ENCODE measurements at places on chromosomes 16 and 17. TPM values are rescaled to one million over a fixed set of nuclear protein-coding genes. Genes with fewer than 3 reads are reported as not detected.

DNA sequence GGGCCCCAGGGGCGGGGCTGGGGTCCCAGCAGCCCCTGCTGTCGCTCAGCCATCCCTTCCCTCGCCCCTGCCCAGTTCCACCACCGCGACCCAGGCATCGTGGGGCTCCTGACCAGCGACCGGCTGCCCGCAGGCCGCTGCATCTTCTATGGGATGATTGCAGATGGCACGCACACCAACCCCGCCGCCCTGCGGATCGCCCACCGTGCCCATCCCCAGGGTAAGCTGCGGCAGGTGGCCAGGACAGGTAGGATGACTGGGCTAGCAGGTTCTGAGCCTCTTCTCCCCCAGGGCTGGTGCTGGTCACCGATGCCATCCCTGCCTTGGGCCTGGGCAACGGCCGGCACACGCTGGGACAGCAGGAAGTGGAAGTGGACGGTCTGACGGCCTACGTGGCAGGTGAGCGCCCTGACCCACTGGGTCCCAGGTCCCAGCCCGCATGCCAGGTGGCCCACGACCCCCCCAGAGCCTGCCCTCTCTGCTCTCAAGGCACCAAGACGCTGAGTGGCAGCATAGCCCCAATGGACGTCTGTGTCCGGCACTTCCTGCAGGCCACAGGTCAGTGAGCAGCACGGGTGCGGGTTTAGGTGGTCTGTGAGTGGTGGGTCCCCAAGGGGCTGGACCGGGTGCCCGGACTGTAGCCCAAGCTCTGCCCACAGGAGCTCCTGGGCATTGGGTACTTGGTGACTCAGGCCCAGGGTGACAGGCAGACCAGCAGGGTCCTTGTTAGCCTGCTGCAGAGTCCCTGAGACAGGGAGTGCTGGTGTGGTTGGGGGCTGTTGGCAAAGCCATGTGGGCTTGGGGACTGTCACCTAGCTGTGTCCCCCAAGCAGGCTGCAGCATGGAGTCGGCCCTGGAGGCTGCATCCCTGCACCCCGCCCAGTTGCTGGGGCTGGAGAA is 2.8 kb downstream of the CEMP1 start:
- DNase-seq, result no peak

GRCh38 chr17:43974382-43975266 is 20.9 kb upstream of the PYY start:
- no peak for DNase-seq

DNA sequence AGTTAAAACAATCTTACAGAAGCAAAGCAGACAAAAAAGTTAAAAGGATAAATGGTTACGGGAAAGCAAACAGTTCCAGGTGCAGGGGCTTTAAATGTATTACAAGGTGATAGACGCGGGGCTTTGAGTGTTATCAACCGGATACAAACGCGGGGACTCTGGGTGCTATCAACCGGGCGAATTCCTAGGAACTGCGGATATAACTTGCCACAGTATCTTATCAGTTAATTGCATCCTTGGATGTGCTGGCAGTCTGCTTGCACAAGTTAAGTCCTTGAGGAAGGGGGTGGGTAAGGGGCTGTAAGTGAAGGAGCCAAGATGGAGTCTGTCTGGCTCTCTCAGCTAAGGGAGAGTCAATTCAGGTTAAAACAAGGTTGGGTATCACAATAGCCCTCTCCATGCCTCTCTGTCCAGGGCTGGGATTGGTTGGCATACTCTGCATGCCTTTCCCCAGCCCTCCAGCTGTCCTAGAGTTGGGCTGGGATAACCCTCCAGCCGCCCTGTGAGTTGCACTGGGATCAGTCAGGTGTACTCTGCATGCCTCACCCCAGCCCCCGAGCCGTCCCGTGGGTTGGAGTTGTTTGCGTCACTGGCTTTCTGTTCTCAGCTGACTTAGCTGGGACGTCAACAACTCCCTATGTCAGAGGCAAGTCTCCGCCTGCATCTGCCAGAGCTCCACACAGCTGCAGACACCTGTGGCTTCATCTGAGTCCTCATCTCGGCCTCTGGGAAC is 40.9 kb downstream of the TMEM235 start:
- DNase-seq, result peak; percentile 62

Gene TBC1D3I
- not detected for total RNA-seq

- peak; percentile 12 for DNase-seq
Observed at GRCh38 chr17:76004750-76005262, 4.2 kb downstream of the CDK3 start.

- DNase-seq, result no peak
Observed at GRCh38 chr16:57956270-57956808, 14.6 kb downstream of the CNGB1 start.

DNA sequence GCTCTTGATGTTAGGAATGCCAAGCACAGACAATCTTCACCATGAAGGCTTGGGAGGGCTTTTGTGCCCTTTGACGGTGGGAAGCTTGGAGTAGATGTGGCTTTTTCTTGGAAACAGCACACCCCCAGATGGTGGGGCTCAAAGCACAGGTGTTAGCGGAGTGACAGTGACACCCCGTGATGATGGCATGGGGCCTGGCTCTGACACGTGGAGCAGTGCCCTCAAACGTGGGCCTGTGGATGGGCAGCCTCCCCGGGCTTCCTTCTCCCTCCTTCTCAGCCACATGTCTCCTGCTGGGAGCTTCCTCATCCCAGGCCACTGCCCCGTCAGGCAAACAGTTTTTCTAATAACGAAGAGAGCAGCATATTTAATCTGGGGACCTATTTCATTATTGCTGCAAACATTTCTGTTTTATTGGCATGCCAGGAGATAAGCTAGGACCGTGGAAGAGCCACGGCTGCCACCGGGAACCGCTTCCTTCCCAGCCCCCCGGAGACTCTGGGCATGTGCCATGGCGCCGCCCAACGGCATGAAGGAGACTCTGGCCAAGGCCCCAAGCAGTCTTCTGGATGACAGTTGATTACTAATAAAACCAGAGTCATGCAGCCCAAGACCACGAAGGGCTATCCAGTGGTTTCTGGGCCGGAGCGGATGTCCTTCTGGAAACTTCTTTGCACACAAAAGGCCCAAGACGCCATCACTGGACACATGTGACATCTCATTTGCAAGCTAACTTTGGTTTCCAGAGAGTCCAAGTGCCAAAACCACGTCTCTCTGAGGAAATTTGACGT is 280.3 kb upstream of the FOXF1 start:
- DNase-seq, result no peak

DNA sequence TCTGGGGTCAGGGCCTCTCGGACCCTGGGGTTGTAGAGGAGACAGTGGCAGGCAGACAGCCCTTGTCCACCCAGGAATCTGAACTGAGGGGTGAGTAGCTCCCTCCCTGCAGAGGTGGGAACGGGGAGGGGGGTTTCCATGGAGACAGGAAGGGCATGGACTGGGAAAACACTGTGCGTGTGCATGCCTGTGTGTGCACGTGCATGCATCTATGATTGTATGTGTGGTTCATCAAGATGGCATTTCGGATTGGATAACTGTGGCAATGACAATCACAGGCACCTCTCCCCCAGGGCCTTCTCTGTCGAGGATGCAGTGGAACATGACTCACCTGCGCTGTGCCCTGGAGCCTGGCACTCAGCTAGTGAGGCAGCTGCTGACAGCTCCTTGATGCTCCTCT is 6.1 kb upstream of the CD300C start:
- DNase-seq, result no peak

- DNase-seq, result no peak
Observed at GRCh38 chr16:1295465-1295864, 14.0 kb upstream of the UBE2I start.

DNA sequence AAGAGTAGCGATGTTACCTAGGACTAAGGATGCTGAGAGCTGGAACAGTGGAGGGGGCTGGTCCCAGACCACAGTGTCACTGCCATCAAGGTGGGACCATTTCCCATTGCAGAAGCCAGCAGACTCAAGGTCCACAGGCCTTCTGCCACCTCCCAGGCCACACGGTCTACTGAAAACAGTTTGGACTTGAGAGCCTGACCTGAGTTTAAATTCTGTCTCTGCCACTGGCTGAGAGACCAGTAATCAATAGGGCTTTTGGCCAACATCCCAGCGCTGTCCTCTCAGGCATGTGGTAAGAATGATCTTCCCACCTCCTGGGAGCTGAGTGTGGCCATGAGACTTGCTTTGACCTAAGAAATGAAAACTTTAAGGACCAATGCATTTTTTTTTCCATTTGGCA is 331.4 kb upstream of the CDH5 start:
- DNase-seq, result peak; percentile 42

DNA sequence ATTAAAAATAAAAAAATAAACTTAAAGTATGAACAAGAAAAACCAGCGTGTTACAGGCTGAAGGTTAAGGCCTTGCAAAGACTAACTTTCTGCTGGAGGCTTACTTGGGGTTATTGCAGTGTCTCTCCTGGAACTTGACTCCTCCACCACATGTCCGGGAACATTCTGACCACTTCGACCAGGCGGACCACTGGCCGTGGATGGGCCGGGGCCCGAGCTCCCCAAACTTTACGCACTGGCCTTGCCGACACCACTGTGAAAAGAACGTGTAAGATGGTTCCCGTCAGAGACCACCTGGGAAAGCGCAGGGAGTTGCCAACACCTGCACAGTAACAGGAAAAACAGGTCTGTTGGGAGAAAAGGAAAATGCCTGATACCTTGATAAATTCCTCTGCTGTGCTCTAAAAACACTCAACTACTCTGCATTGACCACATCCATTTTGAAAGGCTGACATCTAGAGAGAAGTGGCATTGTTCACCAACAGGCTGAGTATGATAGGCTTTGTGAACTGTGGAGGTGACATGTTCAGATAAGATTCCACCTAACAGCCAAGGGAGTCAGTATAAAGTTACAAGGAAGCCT is 99.1 kb downstream of the ADAMTS18 start:
- DNase-seq, result no peak

Gene CRAMP1
- 2.9 TPM for total RNA-seq

DNA sequence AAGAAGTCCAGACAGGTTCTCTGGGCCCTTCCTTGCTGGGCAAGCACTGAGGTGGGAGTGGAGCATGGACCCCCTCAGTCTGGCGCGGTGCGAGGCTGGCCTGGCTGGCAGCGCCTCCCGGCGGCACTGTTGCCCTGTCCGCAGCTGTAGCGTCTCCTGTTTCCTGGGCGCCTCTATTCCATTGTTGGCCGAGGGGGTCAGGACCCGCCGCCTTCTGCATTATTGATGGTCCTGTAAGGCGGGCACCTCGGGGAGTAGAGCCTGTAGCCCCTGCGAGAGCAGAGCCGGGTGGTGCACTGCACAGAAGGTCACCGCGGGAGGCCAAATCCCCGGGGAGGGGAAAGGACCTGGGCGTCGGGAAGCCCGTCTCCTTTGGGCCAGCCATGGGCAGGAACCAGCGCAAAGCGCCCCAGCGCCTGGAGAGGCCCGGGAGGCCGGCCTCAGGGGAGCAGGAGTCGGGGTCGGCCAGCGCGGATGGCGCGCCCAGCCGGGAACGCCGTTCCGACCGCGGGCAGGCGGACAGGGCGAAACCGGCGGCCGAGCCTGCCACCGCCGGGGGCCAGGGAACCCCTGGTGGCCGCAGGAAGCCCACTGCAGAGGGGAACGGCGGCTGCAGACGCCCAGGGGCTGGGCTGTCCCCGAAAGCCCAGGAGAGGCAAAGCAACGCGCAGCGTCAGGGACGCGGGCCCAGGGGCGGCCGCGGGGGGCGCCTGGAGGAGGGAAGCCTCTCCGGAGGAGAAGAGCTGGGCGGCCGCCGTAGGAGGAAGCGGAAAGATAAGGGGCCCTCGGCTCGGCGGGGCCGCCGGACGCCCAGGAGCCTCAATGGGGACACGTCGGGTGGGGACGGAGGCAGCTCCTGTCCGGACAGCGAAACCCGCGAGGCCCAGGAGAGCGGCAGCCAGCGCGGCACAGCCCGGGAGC is at the start of gene MYO15B:
Gene MYO15B (plus strand): TSS at position 126 of the 921 bp plus-strand sequence. CDS start 258 bp downstream, at position 384.
- DNase-seq, result peak; percentile 77

Gene SRCIN1
- 11.6 TPM for total RNA-seq

DNA sequence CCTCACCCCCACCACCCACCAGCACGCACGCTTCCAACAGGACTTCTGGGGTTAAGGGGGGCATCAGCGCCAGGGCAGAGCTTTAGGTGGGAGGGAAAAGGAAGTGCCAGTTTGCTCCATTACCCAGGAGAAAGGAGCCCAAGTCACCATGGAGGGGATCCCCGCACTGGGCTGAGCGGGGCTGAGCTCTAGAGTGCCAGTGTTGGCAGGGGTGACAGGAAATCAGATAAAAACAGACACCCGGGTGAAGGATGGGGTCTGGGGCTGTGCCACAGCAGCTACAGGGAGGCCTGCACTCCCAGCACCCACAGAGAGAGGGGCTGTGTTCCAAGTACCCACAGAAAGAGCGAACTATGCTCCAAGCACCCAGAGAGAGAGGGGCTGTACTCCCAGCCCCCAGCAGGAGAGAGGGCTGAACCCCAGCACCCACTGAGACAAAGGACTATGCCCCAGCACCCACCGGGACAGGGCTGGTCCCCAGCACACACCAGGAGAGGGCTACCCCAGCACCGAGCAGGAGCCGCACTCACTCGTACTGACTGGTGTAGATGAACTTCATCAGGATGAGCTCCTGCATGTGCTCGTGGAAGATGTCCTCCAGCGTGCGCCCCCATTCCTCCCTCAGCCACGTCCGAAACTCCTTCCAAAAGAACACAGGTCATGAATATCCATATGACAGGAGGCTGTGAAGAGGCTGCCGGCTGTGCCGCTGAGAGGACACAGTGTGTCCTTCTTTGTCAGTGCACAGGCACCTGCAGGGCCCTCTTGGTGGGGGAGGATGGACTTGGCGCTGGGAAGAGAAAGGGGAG is 18.6 kb upstream of the C16orf95 start:
- peak; percentile 41 for DNase-seq

Gene RIPOR1
- total RNA-seq, result 29.6 TPM

Gene SAMD14
- total RNA-seq, result 0.77 TPM

Gene FBXO39
- total RNA-seq, result 1.2 TPM

GRCh38 chr17:42879596-42879985 is 21.0 kb upstream of the G6PC1 start:
- no peak for DNase-seq

Gene PRDM7
- not detected for total RNA-seq

GRCh38 chr17:78493450-78493849 is 83.7 kb downstream of the DNAH17 start:
- DNase-seq, result no peak

DNA sequence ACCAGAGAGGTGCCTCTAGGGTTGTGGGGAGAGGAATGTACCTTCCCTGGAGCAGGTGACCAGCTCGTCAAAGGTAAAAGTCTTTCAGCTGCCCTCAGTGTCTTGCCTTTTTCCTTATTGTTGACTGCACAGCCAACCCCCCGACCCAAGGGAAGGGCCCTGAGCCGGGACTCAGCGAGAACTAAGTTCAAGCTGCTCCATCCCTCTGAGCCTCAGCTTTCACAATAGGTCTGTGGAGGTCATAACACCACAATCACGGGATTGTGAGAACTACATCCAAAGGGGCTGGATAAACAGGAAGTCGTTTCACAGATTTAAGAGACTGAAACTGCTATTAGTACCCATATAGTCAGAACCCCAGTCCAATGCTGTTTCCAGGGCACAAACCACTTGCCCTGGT is 2.6 kb upstream of the KRT36 start:
- no peak for DNase-seq

Measured in right lobe of liver (tissue), 6 donors.